Fibroblast of skin of right quadriceps (primary cell): ENCODE measurements at places on chromosomes 3 and 15.

- DNase-seq, result peak; percentile 64
Observed at GRCh38 chr3:45896956-45897355, 10.6 kb downstream of the CCR9 start.

- no peak for DNase-seq
Observed at GRCh38 chr3:162994165-162994564, 1497.6 kb downstream of the OTOL1 start.

DNA sequence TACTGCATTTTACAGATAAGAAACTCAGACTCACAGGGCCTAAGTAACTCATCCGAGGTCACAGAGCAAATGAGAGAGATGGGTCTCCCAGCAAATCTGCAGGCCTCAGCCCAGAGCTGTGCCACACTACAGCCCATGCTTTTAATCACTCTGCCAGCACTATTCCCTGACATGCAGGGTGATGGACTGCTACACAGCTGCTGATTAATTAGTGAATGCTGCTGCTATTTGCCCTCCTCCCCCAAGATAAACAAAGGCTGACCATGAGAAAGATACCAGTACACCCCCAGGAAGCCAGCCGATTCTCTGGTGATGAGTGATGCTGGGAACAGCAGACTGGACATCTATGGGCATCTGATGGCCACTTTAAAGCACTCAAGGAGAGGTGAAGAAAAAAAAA, 39.3 kb downstream of the RFTN1 start:
- no peak for DNase-seq

GRCh38 chr3:46416125-46416810, 9.2 kb downstream of the CCRL2 start:
- no peak for DNase-seq

DNA sequence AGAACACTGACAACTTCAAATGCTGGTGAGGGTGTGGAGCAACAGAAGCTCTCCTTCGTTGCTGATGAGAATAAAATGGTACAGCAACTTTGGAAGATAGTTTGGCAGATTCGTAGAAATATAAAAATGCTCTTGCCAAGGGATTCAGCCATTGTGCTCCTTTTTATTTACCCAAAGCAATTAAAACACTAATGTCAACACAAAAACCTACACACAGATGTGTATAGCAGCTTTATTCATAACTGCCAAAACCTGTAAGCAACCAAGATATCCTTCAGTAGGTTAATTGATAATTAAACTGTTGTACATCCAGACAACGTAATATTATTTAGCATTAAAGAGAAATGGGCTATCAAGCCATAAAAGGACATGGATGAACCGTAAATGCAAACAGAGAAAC, 37.8 kb upstream of the LSAMP start:
- DNase-seq, result no peak

- peak; percentile 42 for DNase-seq
Observed at GRCh38 chr3:34015204-34016142, 217.0 kb downstream of the PDCD6IP start.

DNA sequence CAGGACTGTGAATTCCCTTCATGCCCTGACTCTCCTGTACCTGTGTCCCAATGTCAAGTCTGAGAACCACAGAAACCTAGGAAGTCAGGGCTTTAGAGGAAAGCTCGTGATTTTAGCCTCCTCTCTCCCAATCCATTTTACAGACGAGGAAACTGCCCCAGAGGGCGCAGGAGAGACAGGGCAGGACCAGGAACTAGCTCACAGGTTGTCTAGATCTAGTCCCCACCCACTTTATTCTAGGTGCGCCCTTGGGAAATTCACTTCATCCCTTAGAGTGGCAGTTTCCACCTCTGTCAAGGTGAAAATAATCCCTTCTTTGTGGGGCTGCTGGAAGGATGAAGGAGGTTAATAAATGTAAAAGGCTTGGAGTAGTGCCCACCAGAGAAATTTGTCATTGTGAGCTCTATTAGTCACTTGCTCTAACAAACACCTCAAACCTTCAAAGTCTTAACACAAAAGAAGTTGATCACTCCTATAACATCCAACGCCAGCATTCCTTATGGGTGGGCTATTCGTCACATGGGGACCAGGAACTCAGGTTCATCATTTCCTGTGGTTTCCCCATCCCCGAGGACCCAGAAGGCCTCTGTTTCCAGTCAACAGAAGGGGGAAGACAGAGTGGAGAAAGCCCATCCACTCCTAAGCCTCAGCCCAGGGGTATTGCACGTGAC, 282.3 kb downstream of the XXYLT1 start:
- DNase-seq, result no peak

DNA sequence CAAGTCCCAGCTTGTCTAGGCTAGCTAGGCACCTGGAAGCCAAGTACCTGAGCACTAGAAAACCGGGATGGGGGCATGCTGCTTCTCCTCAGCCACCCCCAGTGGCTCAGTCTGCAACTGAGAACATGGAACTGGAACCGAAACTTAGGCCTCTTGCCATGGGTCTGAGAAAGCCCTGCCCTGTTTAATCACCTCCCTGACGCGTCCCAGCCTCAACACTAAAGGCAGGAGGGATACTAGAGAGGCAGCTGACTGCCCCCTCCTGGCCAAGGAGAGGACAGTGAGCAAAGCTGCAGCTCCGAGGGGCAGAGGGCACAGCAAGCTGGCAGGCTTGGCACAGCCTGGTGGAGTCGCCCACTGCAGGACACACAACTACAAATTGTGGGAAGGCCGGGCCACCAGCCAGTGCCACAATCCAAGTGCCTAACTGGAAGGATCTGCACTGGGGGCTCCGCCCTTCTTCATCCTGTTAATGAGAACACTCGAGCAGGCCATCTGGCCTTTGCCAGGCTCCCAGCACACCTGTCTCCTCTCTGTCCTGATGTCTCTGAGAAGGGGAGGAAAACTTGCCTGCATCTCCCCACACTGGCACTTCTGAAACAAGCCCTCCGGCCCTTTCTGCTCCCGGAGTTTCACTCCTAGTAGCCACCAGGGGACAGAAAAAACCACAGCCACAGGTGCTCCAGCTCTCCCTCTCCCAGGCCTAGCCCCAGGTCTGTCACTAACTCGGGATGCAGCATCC, 53.7 kb downstream of the BDH1 start:
- DNase-seq, result peak; percentile 50

DNA sequence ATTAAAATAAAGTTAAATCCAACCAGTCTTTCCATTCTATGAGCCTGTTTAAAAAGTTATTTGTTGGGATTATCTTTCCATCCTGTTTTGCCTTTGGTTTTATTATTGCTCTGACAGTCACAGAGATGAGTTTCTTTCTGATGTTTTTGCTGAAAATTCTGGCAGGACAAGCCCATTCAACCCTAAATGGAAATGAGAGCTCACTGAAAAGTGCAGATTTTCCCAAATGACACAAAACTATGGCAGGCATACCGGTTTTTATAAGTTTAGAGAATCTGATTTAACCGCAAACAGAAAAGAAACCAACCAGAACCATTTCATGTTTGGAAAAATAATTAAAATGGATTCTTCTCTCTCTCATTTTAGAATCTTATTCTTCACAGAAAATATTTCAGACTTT, 238.1 kb upstream of the SGO1 start:
- DNase-seq, result no peak

DNA sequence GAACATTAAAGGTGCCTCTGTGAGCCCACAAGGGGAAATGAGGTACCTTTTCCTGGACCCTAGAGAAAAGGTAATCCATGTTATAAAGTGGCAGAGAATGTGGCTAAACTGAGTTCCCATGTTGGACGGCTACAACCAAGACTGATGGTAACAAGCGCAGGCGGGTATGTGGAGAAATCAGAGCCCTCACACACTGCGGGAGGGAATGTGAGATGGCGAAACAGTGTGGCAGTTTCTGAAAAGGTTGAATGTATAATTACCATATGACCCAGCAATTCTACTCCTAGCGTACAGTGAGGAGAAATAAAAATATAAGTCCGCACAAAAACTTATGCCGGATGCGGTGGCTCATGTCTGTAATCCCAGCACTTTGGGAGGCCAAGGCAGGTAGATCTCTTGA, 24.1 kb upstream of the SHISA5 start:
- no peak for DNase-seq
